Left lung (tissue), 14 donors: ENCODE measurements at places on chromosomes 12 and 14. TPM values are rescaled to one million over a fixed set of nuclear protein-coding genes. Genes with fewer than 3 reads are reported as not detected.

Gene NAV3
- polyA plus RNA-seq = 6.0 TPM

GRCh38 chr14:85599939-85600338 lies 70.0 kb downstream of the FLRT2 start:
- no peaks in the 10 kb centered on the region for H3K4me1 ChIP-seq
- DNase-seq = no peak
- H3K27ac ChIP-seq = peak overlapping the region; percentile 57
- no peak overlapping the region for H3K4me3 ChIP-seq

- no peak overlapping the region for H3K27ac ChIP-seq
- H3K36me3 ChIP-seq = no peaks in the 10 kb centered on the region
- no peaks in the 10 kb centered on the region for H3K4me1 ChIP-seq
- no peak for DNase-seq
- no peaks in the 10 kb centered on the region for H3K27me3 ChIP-seq
Measured at GRCh38 chr12:70386771-70387170, 20.7 kb downstream of the KCNMB4 start.

Gene KSR2
- 0.42 TPM for polyA plus RNA-seq

DNA sequence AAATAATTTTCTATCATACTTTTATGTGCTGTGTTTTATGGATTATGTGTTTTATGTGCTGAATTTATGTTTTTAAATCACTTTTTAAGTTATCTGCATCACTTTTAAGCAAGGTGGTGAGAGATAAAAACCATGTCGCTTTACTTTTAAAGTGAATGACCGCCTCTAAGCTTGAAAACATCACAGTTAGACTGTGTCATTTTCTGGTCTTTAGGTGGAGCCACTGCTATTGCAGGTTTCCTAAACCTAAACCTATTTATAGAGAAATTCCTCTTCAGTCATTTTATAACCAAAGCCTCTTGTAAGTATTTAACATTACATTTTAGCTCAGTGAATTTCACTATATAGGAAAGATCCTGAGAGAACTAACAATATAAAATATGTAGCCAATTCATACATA lies 21.0 kb upstream of the MDM2 start:
- no peak overlapping the region for H3K4me3 ChIP-seq
- H3K27me3 ChIP-seq = no peaks in the 10 kb centered on the region
- no peak for DNase-seq
- H3K36me3 ChIP-seq = no peaks in the 10 kb centered on the region
- H3K27ac ChIP-seq = peak overlapping the region; percentile 60
- H3K4me1 ChIP-seq = no peaks in the 10 kb centered on the region

DNA sequence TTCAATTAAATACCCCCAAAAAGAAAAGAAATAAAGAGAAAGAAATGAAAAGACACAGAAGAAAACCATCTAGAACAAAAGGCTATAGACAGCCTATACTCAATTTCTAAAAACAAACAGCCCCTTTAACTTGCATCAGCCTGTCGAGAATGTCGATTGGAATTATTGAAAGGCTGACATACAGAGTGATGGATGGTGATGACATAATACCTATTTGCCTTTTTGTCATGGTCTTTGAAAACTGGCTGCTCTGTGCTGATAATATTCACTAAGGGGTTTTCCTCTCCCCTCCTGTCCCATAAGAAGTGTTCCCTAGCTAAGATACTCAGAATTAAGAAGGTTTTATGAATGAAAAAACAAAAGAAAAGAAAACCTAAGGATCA lies 393.7 kb downstream of the SOX5 start:
- H3K4me1 ChIP-seq = no peaks in the 10 kb centered on the region
- H3K4me3 ChIP-seq = no peak overlapping the region
- no peak overlapping the region for H3K27ac ChIP-seq
- no peak for DNase-seq

DNA sequence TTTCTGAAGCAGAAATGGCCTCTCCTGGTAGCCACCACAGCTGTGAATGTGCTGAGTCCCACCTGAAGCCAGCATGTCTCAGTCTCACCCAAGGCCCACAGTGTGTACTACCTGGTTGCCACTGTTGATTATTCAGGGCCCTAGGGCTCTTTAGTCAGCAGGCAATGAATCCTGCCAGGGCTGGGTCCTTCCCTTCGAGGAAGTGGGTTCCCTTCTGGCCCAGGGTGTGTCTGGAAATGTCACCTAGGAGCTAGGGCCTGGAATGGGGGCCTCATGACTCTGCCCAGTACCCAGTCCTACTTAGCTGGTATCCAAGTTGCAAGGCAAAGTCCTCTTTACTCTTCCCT lies 207.4 kb downstream of the SYNE2 start:
- H3K27me3 ChIP-seq = no peaks in the 10 kb centered on the region
- DNase-seq = no peak
- no peak overlapping the region for H3K4me3 ChIP-seq
- H3K36me3 ChIP-seq = peaks cover 8% of the 10 kb centered on the region
- H3K27ac ChIP-seq = no peak overlapping the region

Gene HVCN1
- polyA plus RNA-seq = 15.5 TPM

Gene GZMB
- 0.74 TPM for polyA plus RNA-seq

DNA sequence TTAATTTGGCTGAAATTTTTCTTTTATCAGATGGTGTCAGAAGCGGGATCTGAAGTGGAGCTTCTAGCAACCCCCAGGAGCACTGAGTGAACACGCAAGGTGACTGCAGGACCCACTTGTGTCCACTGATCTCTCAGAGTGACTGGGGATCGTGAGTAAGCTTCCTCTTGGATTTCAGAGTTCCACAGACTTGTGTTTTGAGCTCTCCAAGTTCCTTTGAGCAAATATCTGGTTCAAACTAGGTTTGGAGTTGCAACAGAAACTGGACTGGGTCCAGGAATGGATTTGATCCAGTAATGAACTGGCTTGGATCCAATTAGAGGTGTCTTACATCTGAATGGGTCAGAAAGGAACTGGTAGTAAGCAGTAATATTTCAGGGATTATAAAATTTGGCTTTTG lies 24.7 kb upstream of the B4GALNT1 start:
- no peaks in the 10 kb centered on the region for H3K36me3 ChIP-seq
- H3K4me1 ChIP-seq = no peaks in the 10 kb centered on the region
- no peak overlapping the region for H3K27ac ChIP-seq
- no peak for DNase-seq

Gene IL22
- not detected for polyA plus RNA-seq

Gene ARPC3
- 218 TPM for polyA plus RNA-seq

- peak overlapping the region; percentile 16 for H3K27ac ChIP-seq
- H3K36me3 ChIP-seq = no peaks in the 10 kb centered on the region
- H3K4me3 ChIP-seq = no peak overlapping the region
- H3K27me3 ChIP-seq = no peaks in the 10 kb centered on the region
- H3K4me1 ChIP-seq = no peaks in the 10 kb centered on the region
Measured at GRCh38 chr12:41709463-41710285, 435.0 kb downstream of the GXYLT1 start.

DNA sequence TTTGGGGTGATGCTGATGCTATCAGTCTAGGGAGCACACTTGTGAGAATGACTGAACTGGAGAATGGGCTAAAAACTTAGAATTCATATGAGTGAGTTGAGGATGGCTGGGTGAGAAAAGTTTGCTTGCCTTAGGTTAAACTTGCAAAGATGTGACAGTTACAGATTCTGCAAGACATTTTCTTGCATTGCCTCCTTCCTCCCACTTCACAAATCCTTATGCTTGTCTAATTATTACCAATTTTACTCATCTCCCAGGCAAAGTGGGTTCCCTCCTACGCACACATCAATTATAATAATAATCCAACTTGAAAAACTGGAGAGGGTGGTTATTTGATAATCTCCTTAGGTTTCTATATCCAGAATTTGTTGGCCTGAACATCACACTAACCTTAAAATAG lies 50.9 kb downstream of the ATP2B1 start:
- DNase-seq = no peak
- no peak overlapping the region for H3K27ac ChIP-seq
- H3K36me3 ChIP-seq = no peaks in the 10 kb centered on the region
- peaks cover 2% of the 10 kb centered on the region for H3K4me1 ChIP-seq

DNA sequence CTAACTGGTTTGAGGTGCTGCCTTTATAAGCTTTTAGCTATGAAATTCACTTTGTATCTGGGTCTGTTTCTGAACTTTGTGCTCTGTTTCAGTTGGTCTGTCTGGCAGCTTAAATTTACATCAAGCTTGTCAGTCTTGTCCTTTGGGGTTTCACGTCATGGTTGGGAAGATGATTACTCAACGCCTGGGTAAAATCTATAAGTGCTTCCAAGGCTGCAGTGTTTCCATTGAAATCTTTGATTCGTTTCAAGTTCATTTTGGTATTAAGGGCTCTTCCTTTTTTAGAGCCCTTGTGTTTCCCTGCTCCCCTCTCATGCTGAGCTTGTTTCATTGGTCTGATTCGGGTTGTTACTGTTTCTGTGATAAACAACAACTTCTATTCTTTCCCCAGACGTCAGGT lies 58.2 kb downstream of the FBXW8 start:
- no peaks in the 10 kb centered on the region for H3K36me3 ChIP-seq
- no peaks in the 10 kb centered on the region for H3K4me1 ChIP-seq
- no peak overlapping the region for H3K27ac ChIP-seq

- no peak overlapping the region for H3K4me3 ChIP-seq
- peaks cover 41% of the 10 kb centered on the region for H3K36me3 ChIP-seq
- DNase-seq = no peak
- H3K27me3 ChIP-seq = no peaks in the 10 kb centered on the region
- H3K27ac ChIP-seq = no peak overlapping the region
- H3K4me1 ChIP-seq = peaks cover 76% of the 10 kb centered on the region
Measured at GRCh38 chr12:122088179-122088810, 9.7 kb downstream of the MLXIP start.

Gene KCNH3
- polyA plus RNA-seq = 1.5 TPM

Gene LHX5
- polyA plus RNA-seq = not detected

DNA sequence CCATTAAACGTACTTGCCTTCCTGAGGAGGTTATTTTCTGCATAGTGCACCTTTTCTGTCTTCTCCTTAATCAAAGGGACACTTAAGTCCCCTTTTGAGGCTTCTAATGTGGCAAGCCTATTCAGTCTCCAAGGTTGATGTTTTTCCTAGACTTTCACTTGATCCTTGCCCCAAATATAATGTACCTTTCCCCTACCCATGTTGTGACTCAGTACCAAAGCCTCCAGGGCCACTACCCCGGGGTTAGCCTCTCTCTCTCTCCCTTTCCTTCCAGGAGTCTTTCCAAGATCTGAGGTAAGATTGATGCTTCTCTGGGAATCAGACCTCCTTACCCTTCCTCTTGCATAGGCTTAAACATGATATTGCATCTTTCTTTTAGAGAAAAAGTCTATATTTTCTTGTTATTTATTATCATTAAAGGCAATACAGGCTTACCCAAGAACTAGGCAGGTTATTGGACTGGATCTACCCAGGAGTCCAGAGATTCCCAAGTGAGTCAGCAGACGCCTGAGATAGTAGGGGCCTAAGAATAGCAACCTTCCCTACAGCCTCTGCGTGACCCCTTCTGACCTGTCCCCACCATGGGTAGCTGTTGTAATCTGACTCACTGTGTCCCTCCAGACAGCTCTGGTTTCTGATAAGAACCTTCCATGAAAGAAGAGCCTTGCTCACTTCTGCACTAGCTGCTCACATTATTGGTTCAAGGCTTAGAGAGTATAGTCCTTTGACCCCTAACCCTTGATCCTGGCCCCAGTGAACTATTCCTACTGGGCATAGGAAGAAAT lies 172.9 kb downstream of the ZFP36L1 start:
- no peaks in the 10 kb centered on the region for H3K36me3 ChIP-seq
- no peak for DNase-seq
- H3K27me3 ChIP-seq = no peaks in the 10 kb centered on the region
- no peak overlapping the region for H3K4me3 ChIP-seq
- peaks cover 6% of the 10 kb centered on the region for H3K4me1 ChIP-seq

Gene C1QL4
- not detected for polyA plus RNA-seq

Gene RNU4-1
- not detected for polyA plus RNA-seq

GRCh38 chr12:57033431-57033830 lies 16.5 kb downstream of the MYO1A start:
- H3K27me3 ChIP-seq = no peaks in the 10 kb centered on the region
- H3K36me3 ChIP-seq = no peaks in the 10 kb centered on the region
- H3K4me3 ChIP-seq = no peak overlapping the region
- no peak for DNase-seq
- H3K4me1 ChIP-seq = no peaks in the 10 kb centered on the region

DNA sequence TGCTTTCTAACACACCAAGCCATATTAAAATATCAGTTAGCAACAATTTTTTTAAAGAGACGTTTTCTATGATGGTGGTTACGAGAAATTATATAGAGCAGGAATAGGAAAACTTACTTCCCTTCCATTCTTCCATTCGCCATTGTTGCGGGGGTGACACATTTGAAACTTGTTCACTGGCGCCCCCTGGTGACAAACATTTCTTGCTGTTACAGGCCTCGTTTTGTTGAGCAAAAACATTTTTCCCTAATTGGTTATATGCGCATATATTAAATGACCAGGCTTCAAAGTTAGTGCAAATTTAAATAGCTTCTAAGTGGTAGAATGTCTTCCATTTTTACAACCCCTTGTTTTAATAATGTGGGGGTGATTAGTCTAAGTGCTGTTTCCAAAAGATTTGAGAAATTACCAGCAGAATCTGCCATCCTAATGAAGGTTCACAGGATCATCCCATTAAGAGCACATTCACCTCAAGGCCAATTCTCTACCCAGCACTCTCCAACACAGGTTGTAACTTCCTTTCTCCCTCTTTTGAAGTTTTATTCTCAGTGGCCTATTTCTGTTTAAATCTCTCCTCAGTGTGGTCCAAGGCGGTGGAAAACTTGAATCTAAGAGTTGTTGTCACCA lies 1124.7 kb downstream of the FLRT2 start:
- peak; percentile 4 for DNase-seq
- H3K4me1 ChIP-seq = no peaks in the 10 kb centered on the region
- H3K27me3 ChIP-seq = no peaks in the 10 kb centered on the region
- H3K4me3 ChIP-seq = no peak overlapping the region
- no peak overlapping the region for H3K27ac ChIP-seq

- no peaks in the 10 kb centered on the region for H3K36me3 ChIP-seq
- no peak overlapping the region for H3K27ac ChIP-seq
- H3K27me3 ChIP-seq = no peaks in the 10 kb centered on the region
- H3K4me1 ChIP-seq = no peaks in the 10 kb centered on the region
- H3K4me3 ChIP-seq = no peak overlapping the region
- no peak for DNase-seq
Measured at GRCh38 chr12:50375802-50376201, 20.6 kb downstream of the FAM186A start.

Gene KRT7
- 48.4 TPM for polyA plus RNA-seq

DNA sequence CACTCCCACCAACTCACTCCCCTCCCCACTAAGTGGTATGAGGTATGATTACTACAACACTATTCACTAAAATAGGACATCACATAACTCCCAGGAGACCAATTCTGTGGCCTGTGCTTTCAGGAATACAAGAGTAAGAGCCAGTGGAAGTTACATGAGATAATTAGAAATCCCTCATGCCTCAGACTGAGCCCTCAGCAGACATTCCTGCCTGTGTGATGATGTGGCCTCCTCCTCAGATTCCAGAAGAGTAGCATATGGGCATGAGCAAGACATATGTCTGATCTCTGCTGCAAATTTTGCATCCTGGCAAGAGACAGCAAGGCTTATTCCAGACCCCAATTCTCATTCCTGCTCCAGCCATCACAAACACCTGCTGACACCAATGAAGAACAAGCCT lies 46.0 kb upstream of the BMP4 start:
- no peak for DNase-seq
- no peak overlapping the region for H3K4me3 ChIP-seq
- no peak overlapping the region for H3K27ac ChIP-seq
- no peaks in the 10 kb centered on the region for H3K36me3 ChIP-seq
- no peaks in the 10 kb centered on the region for H3K4me1 ChIP-seq

- H3K36me3 ChIP-seq = no peaks in the 10 kb centered on the region
- no peaks in the 10 kb centered on the region for H3K27me3 ChIP-seq
- DNase-seq = no peak
Measured at GRCh38 chr12:53105712-53106439, 2.6 kb downstream of the SOAT2 start.

GRCh38 chr12:62128175-62128975 lies 131.8 kb upstream of the USP15 start:
- no peaks in the 10 kb centered on the region for H3K27me3 ChIP-seq
- no peak overlapping the region for H3K4me3 ChIP-seq
- DNase-seq = no peak
